ENCODE measurements at places on chromosomes 5 and 9.

- no peak for DNase-seq
- H3K4me3 ChIP-seq, result no peak overlapping the region
- no peak overlapping the region for H3K27ac ChIP-seq
- H3K36me3 ChIP-seq, result no peaks in the 10 kb centered on the region
These were observed 29.2 kb downstream of the ANXA2R start for GRCh38 chr5:43010935-43011315.

DNA sequence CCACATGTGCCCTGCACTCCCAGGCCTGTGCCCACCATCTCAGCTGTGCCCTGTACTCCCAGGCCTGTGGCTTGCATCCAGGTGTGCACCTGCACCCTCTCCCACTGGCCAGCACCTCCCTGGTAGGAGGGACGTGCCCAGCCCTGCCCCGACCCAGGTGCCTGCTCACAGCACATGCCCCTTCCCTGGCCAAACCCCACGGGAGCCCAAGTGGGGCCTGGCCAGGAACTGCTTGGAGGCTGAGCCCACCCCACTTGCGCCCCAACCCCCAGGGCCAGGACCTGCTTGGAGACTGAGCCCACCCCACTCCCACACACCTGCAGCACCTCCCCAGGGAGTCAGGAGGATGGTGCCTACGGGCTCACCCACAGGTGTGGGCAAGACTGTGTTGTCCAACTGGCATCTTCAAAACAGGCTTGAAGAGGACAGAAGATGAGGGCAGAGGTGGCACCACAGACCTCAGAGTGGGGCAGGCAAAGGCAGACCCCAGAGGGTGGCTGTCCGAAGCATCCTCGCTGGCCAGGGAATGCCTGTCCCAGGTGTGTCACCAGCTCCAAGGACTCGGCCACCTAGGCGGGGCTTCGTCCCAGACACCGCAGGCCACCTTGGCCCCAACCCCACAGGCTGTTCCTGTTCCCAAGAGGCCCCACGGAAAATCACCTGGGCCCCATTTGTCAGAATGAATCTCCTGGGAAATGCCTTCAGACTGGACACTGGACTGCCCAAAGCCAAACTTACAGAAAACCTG is 10.8 kb downstream of the ZDHHC11B start:
- H3K36me3 ChIP-seq, result no peaks in the 10 kb centered on the region
- no peak for DNase-seq
- no peak overlapping the region for H3K27ac ChIP-seq
- no peaks in the 10 kb centered on the region for H3K4me1 ChIP-seq
- H3K27me3 ChIP-seq, result no peaks in the 10 kb centered on the region

- no peaks in the 10 kb centered on the region for H3K36me3 ChIP-seq
- H3K4me1 ChIP-seq, result no peaks in the 10 kb centered on the region
- no peak overlapping the region for H3K4me3 ChIP-seq
- no peak overlapping the region for H3K27ac ChIP-seq
- H3K27me3 ChIP-seq, result peaks cover 34% of the 10 kb centered on the region
- DNase-seq, result no peak
These were observed 26.7 kb downstream of the UNC5A start for GRCh38 chr5:176836811-176837706.

DNA sequence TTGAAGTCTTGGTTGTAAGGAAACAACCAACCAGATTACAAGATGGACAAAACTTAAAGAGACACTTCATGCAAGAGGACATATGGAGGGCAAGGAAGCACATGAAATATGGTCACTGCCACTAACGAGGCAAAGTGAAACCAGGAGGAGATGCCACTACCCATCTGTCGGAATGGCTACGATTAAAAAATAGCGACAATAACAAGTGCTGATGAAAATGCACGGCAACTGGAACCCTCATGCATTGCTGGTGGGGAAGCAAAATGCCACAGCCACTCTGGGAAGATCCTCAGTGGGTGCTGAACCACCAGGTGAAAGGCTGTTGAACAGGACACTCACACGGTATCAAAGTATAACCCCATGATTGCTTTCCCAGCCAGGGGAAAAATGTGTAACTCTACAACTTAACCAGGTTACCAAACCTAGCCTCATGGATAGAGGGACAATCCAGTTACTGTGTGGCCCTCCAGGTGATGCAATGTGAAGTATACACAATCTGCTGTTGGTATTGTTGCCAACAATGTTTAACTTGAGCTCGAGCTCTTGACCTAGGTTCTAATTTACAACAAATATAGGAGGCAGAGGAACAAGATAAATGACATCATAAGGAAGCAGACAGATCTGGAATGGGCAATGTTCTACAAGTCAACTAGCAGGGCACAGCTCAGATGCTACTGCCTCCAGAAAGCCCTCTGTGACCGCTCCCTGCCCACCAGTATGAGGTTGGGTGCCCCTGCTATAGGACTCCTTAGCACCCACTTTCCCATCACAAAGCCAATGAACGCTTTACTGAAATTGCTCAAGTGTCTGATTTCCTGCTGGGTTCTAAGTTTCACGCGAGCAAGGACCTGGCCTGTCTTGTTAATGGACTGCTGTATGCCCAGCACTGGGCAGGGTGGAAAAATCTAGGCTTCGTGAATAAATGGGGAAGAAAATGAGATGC is 25.8 kb downstream of the SH3PXD2B start:
- H3K27me3 ChIP-seq, result no peaks in the 10 kb centered on the region
- H3K4me3 ChIP-seq, result no peak overlapping the region
- H3K4me1 ChIP-seq, result peaks cover 29% of the 10 kb centered on the region
- peak overlapping the region; percentile 51 for H3K27ac ChIP-seq
- H3K36me3 ChIP-seq, result no peaks in the 10 kb centered on the region

DNA sequence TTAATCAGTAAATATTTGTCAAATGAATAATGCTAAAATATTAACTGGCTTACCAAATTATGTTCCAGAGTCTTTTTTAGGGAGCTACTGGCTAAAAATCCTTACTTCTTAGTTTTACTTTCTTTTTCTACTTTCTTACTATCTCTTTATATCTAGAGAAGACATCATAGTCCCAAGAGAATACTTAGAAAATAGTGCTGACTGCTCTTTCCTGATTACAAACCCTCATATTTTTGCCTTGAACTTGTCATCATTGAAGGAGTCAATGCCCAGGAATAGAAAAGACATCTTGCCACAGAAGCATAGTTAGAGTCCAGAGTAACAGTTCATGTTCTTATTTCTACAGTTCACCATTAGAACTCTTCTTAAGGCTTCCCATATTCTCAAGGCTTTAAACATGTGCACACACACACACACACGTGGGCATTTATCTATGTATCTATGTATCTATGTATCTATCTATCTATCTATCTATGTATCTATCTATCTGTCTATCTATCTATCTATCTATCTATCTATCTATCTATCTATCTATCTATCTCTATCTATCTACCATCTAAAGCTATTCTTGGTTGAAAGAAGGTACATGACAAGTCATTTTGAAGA is 654.3 kb downstream of the ANXA1 start:
- H3K4me3 ChIP-seq, result no peak overlapping the region
- H3K4me1 ChIP-seq, result no peaks in the 10 kb centered on the region
- no peaks in the 10 kb centered on the region for H3K27me3 ChIP-seq
- no peak for DNase-seq
- H3K27ac ChIP-seq, result no peak overlapping the region

DNA sequence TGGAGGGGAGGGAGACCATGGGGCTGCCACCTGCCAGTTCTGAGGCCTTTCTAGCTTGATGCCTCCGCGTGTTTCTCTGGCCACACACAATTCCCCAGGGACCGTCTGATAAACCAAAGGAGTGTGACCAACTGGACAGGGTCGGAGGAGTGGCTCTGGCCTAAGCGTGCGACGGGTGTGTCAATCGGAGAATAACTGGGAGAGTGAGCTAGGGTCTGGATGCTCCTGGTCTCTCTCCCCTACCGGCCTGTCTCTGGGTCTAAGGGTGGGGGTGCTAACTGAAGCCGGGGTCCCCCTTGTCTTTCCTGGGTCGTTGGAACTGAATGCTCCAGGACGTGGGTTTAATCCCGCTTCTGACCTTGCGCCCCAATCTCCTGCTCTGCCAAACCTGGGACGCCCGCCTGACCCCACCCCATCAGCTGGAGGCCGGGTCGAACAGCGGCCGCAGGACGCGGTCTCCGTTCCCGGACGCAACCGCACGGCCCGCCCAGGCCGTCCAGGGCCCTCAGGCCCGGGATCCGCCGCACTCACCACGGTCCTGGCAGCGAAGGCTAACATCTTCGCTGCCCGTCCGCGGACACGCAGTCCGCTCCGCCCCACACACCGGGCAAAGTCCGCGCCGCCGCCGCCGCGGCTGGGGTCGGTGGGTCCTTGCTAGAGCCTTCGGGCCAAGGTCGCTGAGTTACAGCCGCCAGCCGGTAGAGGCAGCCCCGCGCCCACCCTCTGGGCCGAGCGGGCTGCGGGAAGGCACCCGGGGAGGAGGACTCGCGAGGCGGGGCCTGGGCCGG is 447 bp downstream of the CRAT start:
- DNase-seq, result peak; percentile 85
- no peaks in the 10 kb centered on the region for H3K27me3 ChIP-seq
- peaks cover 36% of the 10 kb centered on the region for H3K36me3 ChIP-seq
- peaks cover 17% of the 10 kb centered on the region for H3K4me1 ChIP-seq
- H3K4me3 ChIP-seq, result peak overlapping the region; percentile 80

- H3K36me3 ChIP-seq, result no peaks in the 10 kb centered on the region
- no peak overlapping the region for H3K27ac ChIP-seq
- H3K4me3 ChIP-seq, result no peak overlapping the region
- H3K4me1 ChIP-seq, result no peaks in the 10 kb centered on the region
These were observed 5.2 kb upstream of the FCN2 start for GRCh38 chr9:134875371-134875770.

DNA sequence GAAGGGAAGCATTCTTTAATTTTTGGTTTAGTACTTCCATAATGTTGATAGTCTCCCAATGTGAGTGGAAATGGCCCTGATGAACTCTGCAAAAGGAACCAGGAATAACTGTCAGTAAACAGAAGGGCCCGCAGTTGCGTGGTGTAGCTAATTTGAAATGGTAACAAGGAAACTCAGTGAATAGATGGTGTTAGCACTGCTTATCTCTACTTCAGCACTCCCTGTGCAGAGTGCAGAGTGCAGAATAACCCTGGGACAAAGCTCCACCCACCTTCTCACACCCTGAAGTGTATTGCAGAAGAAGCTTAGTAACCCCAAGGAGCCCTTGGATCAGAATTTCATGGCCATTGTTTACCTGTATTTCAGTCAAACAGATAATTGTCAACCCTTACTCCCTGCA is 158.9 kb downstream of the PCSK5 start:
- H3K27ac ChIP-seq, result no peak overlapping the region
- H3K36me3 ChIP-seq, result peaks cover 6% of the 10 kb centered on the region
- DNase-seq, result no peak
- no peak overlapping the region for H3K4me3 ChIP-seq

GRCh38 chr9:35937227-35937626 is 20.7 kb downstream of the OR2S2 start:
- H3K4me3 ChIP-seq, result no peak overlapping the region
- no peak for DNase-seq
- H3K4me1 ChIP-seq, result peaks cover 29% of the 10 kb centered on the region
- peak overlapping the region; percentile 66 for H3K27ac ChIP-seq

DNA sequence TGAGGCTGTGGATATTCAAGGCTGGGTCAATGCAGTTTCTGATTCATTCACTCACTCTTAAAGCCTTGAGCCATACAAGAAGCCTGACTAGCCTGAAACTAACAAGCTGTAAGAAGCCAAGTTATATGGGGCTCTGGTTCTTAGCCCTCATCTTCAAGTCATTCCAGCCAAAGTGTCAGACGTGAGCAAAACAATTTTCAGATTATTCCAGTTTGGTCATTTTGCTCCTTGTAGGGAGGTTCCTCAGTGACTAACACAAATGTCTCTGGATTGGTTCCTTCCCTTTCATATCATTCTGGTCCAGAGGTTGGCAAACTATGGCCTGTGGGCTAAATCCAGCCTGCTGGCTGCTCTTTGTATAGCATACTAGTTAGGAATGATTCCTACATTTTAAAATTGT is 12.5 kb upstream of the SHOC1 start:
- H3K4me1 ChIP-seq, result no peaks in the 10 kb centered on the region
- H3K4me3 ChIP-seq, result no peak overlapping the region
- no peak for DNase-seq
- H3K36me3 ChIP-seq, result no peaks in the 10 kb centered on the region

DNA sequence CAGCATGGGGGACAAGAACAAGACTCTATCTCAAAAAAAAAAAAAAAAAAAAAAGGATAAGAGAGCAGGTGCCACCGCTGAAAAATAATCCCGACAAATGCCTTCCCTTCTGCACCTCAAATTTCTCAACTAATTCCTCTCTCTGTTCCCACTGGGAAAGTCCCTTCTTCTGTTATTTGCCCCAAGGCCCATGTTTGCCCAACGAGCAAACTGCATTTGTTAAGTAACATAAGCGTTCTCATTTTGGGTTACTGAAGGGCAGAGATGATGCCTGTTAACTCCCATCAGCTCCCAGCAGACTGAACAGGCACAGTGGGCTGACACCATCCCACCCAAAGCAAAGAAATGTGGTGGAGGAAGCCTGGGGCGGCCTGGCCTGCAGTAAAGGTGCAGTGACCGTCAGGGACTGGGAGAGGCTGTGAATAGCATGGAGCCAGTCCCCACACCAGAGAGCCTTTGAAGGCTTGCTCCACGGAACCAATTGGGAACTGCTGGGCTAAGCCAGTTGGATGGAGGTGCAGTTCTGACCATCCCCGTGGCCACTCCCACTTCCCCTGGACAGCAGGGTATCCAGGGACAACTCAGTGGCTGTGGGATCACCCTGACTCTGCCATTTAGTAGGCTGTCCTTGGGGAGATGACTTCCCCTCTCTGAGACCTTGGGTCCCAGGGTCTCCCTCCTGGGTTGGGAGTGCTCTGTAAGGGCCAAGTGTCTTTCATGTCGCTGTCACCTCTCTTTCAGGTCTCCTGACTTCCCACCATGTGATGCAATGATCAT is 149.7 kb upstream of the IER5L start:
- no peak for DNase-seq
- H3K4me1 ChIP-seq, result peaks cover 62% of the 10 kb centered on the region
- H3K27me3 ChIP-seq, result no peaks in the 10 kb centered on the region
- H3K4me3 ChIP-seq, result no peak overlapping the region

DNA sequence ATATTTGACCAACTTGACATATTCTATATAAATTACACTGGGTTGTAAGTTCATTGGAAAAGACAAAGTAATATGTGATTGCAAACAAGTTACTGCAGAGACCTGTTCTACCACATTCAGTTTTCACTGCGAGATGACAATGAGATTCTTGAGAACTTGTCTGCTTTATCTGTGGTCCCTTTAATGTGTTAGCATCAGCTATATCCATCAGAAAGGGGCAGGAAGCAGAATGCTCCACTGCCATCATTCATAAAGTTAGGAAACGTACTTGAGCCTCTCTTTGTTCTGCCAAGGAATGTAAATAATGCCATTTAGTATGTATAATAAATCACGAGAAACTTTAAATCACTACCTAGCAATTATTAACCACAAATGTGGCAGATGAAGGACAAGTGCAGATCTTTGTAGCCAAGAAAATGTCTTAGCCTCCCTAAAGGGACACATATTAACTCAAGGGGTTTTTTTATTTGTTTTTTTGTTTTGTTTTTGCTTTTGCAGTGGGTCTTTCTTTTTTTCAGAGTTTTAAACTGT is 59.4 kb downstream of the GIN1 start:
- no peaks in the 10 kb centered on the region for H3K27me3 ChIP-seq
- no peak overlapping the region for H3K27ac ChIP-seq
- no peaks in the 10 kb centered on the region for H3K36me3 ChIP-seq
- no peak overlapping the region for H3K4me3 ChIP-seq
- DNase-seq, result no peak

GRCh38 chr5:34002629-34003328 is 5.1 kb downstream of the AMACR start:
- no peak overlapping the region for H3K27ac ChIP-seq
- H3K27me3 ChIP-seq, result no peaks in the 10 kb centered on the region
- peaks cover 20% of the 10 kb centered on the region for H3K36me3 ChIP-seq
- H3K4me3 ChIP-seq, result no peak overlapping the region
- no peak for DNase-seq

GRCh38 chr5:135905144-135905543 is 9.5 kb upstream of the IL9 start:
- no peaks in the 10 kb centered on the region for H3K36me3 ChIP-seq
- no peaks in the 10 kb centered on the region for H3K4me1 ChIP-seq
- H3K27me3 ChIP-seq, result peaks cover 40% of the 10 kb centered on the region
- no peak overlapping the region for H3K27ac ChIP-seq
